ENCODE measurements at places on chromosomes 7 and 10.

DNA sequence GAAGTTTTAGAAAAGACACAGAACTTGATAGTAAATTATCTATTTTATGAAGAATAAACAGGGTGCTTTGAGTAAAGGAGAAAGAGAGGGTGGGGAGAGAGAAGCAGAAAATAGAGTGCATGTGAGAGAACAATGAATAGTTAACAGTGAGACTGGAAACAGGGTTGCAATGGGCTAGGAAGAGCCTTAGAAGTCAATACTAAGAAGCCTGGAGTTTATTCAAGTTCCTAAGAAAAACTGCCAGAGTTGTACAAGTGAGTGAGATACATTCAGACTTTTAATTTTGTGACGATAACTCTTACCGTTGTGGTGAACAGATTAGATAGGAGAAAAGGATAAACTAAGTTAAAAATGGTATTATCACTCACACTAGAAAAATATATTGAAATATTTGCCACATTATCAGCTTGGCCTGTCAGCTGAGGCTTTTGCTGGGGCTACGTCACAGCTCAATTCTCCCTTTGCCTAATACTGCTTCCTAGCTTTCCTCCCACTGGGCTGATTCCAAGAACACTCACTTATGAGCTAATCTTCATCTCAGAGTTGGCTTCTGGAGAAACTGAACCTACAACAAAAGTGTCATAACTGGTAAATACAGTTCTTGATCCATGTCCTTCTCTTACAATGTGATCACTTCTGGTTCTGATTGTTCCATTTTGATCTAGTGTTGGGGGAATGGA lies 92.7 kb downstream of the SEMA3D start:
- no peak for DNase-seq

DNA sequence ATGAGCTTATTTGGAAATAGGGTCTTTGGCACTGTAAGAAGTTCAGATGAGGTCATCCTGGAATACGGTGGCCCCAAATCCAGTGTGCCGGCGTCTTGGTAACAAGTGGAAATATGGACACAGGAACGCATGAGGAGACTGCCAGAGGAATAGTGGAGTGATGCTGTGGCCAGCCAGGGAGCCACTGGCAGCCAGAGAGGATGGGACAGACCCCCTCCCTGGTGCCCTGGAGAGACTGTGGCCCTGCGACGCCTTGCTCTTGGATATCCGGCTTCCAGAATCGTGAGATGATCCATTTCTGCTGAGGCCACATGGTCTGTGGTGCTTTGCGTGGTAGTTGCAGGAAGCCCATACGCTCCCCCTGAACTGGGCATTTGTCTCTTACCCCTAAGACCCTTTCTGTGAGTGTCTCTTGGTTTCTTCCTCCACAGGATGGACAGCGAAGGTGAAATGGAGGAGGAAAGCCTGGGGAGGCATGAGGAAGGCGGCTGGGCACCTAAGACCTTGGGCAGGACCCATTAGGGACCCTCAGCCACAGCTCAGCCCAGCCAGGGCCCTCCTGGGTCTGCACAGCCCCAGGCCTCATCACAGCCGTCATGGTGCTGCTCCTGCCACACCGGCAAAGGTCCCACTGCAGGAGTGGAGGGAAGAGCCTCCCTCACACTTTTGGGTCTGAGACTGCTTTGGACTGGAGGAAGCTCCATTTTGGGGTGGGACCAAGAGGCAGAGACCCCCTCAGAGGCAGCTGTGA lies 53.6 kb downstream of the INSIG1 start:
- no peak for DNase-seq

DNA sequence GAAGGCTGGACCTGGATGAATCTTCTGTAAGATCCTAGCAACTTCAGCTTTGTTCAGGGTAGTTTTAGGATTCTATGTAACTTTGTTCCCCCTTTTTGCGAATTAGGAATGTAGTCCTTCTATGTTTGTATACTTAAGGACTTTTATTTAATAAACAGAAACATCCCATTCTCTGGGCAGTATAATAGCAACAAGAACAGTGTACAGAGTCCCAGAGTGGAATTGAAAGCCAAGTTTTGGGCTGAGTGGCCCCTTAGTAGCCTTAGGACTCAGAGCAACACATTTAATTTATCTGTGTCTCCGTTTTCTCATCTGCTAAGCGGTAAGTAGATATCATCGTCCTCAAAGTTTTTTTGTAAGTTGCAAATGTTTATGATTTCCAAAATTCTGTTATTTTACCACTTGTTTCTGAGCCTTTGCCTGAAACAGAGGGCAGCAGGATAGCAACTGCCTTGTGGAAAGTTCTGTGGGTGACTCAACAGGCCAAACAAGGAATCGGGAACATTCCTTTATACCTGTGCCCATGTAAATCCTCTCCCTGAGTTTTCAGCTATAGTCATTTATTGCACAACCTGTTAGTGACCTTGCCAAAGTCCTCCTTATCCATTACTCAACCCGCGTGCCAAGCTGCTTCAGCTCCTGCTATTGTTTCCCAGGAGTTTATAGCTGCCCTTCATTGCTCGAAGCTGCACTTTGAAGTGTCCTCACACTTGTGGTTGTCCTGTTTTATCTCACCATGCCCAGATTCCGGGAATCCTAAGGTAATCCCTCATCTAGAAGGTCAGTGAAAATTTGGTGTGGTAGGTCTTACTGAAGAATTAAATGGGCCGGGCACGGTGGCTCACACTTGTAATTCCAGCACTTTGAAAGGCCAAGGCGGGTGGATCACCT lies 199.1 kb upstream of the AHR start:
- peak; percentile 74 for DNase-seq

DNA sequence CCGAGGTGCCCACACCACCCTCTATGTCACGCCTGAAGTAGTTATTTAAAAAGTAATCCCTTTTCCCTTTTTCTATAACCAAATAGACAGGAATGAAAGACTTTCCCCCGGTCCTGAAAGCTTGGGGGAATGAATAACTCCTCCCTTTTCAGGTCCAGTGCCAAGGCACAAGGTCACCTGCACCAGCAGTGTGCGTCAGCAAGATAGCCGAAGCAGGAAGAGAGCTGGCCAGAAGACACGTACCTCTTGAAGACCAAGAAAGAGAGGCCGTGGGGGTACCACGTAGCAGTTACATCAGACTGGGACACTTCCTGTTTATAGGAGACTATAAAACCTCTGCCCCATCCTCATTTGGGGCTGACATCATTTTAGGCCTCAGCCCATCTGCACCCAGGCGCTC lies 10.7 kb upstream of the AKR1B1 start:
- DNase-seq: no peak

- no peak for DNase-seq
Measured at GRCh38 chr10:4807761-4808507, 18.1 kb upstream of the AKR1E2 start.

DNA sequence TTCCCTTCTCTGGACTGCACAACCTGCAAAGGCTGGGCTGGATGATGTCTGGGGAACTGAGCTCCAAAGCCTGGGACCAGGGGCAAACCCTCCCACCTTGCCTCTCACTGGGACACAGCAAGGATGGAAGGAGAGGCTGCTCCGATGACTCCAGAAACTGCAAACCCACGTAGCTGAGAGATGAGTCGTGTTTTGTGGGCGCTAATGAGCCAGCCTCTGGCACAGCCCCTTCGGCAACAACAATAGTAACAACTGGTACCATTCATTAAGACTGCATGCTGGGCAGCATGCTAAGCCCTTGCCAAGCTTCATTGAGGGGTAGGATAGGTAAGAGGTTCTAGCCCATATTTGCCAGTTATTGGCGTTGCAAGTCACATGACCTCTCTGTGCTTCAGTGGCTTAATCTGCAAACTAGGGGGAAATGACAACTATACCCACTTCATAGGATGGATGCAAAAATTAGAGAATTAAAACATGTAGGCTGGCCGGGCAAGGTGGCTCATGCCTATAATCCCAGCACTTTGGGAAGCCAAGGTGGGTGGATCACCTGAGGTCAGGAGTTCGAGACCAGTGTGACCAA lies 145.9 kb downstream of the SH3PXD2A start:
- DNase-seq: no peak

DNA sequence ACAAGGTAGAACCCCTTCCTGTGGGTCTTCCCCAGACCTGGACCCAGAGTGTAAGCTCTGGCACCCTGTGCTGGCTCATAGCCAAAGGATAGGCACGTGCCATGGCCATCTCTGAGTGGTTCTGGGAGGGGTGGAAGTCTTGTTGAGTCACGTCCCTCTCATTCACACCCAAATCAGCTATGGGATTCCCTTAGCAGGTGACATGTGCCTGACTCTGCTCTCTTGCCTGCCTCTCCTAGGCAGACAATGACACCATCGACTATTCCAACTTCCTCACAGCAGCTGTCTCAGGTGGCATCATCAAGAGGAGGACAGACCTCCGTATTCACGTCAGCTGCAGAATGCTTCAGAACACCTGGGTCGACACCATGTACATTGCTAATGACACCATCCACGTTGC lies 59.8 kb downstream of the C10orf120 start:
- DNase-seq: no peak

- DNase-seq: no peak
Measured at GRCh38 chr10:126910798-126911197, 5.6 kb downstream of the DOCK1 start.

DNA sequence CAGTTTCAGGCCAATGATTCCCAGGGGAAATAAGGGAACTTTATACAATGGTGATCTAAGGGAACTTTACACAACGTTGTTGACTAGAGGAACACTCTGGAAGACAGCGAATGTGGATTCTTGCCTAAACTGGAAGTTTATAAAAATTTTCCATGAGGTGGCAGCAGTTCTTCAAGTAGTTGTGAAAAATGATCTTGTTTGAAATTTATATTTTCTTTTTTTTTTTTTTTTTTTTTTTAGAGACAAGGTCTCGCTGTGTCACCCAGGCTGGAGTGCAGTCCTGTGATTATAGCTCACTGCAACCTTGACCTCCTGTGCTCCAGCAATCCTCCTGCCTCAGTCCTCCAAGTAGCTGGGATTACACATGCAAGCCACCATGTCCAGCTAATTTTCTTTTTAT lies 32.1 kb upstream of the GTF2I start:
- no peak for DNase-seq

GRCh38 chr7:45643630-45644029 lies 69.5 kb downstream of the ADCY1 start:
- no peak for DNase-seq

DNA sequence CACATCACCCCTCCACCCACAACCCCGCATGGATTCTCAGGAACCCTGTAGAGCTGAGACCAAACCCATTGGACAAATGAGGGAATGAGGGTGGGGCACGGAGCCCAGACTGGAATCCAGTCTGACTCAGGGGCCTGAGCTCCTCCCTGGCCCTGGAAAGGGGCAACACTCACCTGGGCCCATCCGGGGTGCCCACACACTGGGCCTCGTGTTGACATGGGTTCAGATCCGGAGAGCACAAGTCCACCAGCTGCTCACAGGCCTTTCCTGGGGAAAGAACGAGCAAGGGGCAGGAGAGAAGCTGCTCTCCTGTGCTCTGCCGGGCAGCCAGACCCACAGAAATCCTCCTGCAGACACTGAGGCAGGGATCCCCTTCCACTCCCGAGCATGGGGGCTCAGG lies 172.2 kb downstream of the SLIT1 start:
- DNase-seq: no peak

DNA sequence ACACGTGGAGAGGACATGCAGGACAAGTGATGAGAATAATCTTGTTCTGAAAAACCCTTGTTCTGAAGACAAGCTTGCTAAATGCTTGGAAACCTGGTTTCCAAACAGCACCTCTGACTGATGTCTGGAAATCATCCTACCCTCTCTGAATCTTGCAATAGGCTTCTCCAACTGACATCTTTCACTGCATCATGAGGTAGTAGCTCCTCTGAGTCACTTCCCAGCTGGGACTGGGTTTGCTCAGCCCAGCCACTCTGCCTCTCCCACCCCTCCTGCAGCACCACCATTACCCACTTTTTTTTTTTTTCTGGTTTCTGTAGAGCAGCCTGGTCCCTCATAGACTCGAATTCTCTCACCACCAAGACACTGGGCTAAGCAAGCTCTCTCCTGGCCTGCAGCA lies 919.8 kb downstream of the GRID1 start:
- DNase-seq: no peak

GRCh38 chr10:96513305-96513697 lies 425 bp downstream of the TLL2 start:
- no peak for DNase-seq

DNA sequence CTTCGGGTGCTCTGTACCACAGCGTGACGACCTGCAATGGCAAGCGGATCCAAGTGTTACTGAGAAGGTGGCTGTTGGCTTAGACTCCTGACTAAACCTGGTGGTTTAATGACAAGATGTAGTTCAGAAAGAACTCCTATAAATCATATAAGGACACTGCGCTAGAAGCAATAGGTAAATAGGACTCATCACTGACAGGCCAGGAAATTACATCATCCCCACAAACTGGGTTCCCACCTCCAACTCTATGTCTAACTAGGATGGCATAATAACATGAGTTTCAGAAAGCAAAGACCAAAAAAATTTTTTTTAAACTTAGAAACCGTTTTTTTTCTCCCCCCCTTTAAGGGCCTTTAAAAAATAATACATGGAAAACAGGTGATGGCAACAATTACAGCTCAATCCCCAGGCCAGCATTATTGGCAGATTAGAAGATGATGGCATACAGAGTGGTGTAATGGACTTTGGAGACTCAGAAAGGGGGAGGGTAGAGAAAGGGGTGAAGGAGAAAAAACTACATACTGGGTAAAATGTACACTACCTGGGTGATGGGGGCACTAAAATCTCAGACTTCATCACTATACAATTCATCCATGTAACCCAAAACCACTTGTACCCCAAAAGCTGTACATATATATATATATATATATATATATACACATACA lies 81.4 kb upstream of the FAM133B start:
- DNase-seq: no peak

DNA sequence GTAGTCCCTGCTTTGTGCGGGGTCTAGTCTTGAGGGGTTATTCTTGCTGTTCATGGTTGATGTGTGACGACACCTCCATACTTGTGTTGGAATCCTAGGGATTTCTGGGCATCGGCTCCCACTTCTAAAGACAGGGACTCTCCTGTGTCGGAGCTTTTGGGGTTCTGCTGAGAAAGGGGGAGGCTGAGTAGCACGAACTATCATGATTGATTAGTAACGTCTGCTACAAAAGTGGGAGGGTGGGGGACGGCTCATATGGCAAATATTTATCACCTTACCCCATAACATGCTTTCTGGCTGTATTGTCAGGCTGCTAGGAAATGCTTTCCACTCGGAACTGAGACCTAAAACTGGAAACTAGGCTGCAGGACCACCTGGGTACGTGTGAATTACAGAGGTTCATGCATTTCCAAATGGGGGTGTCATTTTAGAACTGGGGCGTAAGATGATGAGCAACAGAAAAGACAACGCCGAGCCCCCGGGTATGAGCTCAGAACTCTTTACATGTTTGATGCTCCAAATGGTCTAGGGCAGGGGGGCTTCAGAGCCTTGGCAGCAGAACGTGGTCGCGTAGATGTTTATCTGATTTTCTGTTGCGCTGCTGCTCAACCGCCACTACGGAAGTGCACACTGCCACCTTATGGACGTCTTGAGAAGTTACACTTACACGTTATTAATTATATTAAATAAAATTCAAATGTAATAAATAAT lies 15.1 kb upstream of the NME8 start:
- DNase-seq: peak; percentile 32

GRCh38 chr10:76049581-76050290 lies 618.3 kb downstream of the LRMDA start:
- DNase-seq: no peak
